ENCODE measurements at places on chromosomes 7 and 10.

GRCh38 chr10:95315509-95315908, 24.7 kb upstream of the PDLIM1 start:
- DNase-seq, result no peak

GRCh38 chr10:49360271-49361177, 35.4 kb downstream of the DRGX start:
- no peak for DNase-seq

GRCh38 chr10:46298477-46299285, 11.9 kb downstream of the ANTXRL start:
- DNase-seq, result no peak

- no peak for DNase-seq
Observed at GRCh38 chr10:49194212-49194920, 6.2 kb upstream of the TMEM273 start.

GRCh38 chr7:1748839-1749173, 78.7 kb downstream of the ELFN1 start:
- DNase-seq, result no peak

GRCh38 chr10:80272793-80273522, 16.5 kb downstream of the MAT1A start:
- peak; percentile 15 for DNase-seq

DNA sequence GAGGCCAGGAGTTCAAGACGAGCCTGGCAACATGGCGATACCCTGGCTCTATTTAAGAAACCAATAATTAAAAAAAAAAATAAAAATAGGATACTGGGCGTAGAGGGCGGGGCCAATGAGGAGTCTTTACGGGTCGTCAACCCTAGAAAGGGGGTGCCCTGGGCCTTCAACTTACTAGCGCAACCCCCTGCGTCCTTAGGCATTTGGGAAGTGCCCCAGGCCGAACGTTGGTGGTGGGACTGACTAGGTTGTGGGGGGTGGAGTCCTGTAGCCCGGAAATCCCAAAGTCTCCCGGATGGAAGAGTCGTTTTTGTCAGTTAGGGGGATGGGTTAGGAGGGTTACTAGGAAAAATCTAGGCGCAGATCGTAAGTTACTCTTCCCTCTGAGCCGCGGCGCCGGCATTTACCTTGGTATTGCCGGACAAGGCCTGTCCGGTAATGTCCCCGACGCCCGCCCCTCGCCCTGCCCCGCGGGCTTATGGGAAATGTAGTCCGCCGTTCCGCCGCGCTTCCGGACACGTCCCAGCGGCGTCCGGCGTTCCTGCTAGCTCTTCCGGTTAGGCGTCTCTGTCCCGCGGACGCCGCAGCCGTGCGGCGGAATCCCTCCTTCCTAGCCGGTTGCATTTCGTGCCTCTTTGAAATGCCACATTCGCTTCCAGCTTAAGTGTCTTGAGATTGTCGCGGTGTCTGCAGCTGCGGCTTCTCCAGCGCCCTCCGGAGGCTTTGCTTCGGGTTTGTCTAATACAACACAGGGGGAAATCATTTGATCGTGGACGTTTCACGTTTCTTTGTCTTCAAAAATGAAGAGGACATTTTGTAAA, 1.3 kb upstream of the ACBD5 start:
- peak; percentile 66 for DNase-seq

DNA sequence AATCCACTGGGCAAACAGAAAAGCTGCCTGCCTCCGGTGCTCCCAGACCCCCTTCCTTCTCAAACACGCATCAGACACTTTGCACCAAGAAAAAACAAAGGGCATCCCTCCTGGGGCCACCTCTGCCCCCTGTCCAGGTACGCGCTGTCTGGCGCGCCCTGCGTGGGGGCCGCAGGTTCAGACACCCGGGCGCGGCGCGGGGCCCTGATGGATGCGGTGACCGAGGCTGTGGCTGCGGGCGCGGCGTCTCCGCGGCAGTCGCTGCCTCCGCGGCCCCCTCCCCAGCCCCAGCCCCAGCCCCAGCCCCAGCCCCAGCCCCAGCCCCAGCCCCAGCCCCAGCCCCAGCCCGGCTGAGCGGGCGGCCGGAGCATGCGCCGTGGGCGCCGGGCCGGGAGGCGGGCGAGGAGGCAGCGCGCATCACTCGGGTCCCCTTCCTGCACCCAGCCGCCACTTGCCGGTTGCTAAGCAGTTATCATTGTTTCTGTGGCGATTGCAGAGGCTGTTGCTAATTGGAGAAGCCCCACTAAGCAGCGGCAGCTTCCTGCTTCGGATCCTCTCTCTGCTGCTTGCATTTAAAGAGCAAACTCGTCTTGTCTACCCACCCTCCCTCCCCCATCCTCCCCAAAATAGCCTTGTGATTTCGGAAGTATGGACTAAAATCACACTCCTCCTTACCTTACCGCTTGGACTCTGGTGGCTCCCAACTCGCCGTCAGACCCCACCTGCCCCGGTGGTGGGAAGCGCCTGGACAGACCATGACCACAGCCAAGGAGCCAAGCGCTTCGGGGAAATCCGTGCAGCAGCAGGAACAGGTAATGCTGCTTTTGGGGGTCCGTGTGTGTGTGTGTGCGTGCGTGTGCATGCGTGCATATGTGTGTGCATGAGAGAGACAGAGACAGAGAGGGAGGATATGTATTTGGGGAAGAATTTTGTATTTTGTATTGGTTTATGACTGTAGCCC, 252.8 kb downstream of the DPP6 start:
- DNase-seq, result no peak

DNA sequence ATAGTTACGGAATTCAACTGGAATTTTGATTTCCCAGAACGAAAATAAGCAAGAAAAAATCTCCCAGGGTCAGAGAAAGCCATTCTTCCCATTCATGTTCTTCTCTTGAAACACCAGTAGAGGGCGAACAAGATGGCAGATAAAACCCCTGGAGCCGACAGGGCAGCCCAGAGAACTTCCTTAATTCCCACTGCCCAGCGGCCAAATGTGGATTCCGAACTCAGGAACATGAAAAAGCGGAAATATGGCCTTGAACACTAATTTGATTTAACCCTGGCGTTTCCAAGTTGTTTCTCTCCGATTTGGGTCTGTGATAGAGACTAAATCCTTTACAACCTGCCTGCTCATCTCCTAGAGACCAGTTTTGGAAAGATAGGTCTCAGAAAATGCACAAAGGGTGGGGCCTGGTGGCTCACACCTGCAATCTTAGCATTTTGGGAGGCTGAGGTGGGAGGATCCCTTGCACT, 100.7 kb upstream of the WAC start:
- DNase-seq, result no peak

DNA sequence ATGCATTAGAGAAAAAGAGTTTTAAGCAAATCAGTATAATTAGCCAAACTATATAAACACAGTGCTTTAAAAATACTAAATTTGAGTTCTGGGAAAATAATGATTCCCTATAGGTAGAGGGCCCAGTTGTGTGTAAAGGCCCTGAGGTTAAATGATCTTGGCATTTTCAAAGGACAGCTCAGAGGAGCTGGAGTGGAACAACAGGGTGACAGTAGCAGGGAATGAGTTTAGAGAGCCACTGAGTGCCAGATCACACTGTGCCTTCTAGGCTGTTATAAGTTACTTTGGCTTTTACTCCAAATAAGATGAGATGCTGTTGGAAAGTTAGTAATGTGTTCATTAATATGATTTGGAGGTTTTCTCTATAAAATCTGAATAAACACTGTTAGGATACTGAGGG, 34.6 kb downstream of the VWDE start:
- DNase-seq, result no peak

DNA sequence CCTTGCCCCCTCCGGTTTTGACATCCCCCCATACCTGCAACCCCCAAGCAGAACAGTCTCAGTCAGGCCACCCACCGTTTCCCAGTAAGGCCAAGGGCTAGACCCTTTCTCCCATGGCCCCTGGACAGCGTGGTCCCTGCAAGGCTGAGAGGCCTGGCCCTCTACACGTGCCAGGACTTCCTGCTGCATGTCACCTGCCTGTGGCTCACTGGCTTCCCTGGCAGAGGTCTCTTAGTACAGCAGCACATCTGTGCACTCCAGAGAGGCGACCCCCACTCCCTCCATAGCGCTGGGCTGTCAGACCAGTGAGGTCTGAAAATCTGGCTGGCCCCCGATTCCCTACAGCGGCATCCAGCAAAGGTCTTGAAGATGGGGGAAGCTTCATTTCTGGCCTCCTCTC, 26.4 kb upstream of the JAKMIP3 start:
- DNase-seq, result no peak

- no peak for DNase-seq
Observed at GRCh38 chr7:91263384-91264045, 718 bp upstream of the FZD1 start.

- DNase-seq, result no peak
Observed at GRCh38 chr7:134795231-134795630, 15.8 kb downstream of the CALD1 start.

GRCh38 chr7:36661135-36661840, 63.0 kb downstream of the AOAH start:
- no peak for DNase-seq

DNA sequence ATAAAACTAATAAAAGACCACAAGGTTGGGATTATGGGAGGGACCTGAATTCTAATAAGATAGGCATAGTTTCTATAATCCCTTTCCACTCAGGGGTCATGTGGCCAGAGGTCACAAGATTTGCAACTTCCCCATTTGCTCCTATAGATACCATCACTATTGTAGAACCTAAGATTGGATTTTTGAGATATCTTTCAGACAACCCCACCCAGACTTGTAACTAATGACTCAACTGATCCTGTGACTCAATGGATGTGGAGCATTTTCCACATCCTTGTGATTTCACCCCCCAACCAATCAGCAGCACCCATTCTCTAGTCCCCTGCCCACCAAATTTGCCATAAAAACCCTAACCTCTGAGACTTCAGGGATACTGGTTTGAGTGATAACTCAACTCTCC, 51.9 kb upstream of the PIK3AP1 start:
- DNase-seq, result no peak

DNA sequence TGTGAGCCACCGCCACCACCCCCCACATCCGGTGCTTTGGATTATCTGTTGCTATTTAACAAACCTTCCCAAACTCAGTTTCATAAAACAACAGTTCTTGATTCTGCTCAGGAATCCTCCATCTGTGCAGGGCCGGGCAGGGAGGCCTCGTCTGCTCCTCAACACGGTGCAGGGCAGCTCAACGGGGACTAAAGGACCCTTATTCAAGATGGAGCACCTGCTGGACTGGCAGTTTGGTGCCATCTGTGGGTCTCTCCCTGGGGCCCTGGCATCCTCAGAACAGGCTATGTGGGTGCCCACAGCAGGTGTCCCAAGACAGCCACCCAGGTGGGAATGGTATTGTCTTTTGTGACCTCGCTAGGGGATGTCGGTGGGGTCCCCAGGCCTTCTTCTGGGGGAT, 31.0 kb upstream of the ELFN1 start:
- DNase-seq, result no peak

DNA sequence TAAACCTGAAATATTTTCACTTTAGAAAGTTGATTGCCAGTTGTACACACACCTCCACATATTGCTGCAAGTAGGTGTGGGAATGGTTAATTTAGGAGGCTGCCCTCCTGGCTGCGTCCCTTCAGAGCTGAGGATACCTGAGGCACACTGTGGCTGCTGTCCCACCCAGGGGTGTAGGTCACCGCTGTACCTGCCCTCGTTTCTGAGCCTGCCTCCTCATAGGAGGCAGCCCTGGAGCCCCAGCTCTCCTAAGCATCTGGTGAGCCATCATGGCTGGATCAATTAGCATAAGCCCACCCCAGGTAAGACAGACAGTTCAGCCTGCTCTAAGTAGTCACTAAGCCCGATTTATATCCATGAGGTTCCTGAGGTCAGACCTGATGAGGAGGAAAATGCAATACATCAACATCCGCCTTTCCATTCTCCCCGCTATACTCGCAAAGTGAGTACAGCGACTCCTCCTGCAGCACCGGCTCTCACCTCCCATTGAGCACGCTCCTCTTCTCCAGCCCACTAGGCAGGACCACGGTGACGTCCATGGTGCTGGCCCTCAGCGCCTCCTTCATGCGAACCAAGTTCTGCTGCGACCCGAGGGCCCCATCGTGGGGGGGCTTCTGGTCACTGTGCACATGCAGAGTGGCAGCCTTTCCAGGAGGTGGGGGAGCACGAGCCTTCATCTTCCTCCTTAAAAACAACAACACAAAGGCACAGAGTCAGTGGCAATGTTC, 97.2 kb downstream of the COBL start:
- no peak for DNase-seq
